ENCODE measurements at places on chromosomes 3 and 15.

DNA sequence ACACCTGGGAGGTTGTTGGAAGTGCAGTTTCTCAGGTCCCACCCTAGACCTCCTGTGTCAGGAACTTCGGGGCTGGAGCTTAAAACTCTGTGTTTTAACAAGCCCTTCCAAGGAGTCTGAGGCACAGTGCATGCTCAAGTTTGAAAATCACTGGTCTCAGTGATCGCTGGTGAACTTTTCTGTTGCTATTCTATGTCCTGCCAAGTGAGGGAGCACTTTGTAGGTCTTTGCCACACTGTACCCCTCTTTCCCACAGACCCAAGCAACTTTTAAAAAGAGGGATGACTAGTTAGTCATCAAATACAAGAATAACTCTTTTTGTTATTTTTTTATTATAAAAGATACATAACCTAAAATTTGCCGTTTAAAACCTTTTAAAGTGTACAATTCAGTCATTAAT, 133.7 kb downstream of the AGBL1 start:
- DNase-seq: no peak

DNA sequence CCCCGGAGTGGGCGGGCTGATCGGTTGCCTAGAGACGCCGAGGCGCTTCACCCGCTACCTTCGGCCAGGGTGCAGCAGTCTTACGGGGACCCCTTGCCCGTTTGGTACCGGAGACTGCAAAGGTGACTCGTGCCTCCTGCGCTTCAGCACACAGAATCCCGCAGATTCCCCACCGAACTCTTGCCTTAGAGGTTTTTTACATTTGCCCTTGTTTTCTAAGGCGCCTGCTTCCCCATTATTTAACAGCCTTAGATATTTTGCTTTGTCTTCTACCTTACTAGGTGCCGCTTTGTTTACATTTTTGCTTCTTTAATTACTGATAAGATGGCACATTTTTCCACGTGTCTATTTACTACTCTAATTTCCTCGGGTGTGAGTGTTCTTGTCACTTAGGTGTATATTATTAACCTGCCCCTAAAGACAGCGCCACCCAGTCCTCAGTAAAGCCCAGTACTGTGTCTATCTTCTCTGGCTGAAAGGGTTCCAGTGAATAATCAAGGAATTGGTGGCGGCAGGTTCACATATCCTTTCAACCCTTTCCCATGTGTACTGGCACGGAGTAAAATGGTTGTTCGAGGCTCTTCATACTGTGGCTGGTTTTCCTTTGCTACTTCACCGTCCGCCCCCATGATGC, 573 bp upstream of the CEP152 start:
- DNase-seq: no peak

DNA sequence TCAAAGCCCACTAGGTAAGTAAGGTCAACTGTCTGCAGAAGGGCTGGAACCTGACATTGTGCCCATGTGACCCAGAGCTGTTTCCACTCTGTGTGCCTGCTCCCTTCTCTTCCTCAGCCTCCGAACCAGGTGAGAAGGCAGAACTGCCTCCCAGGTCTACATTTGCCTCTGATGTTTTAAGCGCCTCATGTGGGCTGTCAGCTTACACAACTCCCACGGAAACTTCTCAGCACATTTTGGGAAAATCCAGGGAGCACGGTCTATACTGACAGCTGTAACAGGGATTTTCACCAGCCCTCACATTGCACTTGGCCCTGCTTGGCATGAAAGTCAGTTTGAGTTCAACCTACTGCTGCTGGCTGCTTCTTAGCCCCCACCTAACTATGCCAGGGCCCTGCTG, 46.9 kb upstream of the SLC24A5 start:
- DNase-seq: no peak

DNA sequence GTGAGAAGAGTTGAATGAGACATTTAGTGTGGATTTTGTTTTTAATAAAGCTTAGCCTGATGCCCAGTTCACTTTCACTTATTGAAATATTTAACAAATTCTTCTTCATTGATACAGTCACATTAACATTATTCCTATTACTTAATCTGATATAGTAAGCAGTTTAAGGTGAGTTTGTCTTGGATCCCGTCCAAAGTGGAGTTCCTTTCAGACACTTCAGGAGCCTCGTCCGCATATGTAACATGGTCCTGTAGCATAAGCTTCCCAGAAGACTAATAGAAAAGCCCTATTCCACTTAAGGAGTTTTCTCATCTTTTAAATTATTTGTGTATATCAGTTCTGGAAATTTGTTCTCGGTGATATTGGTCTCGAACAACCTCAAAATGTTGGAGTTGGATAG, 39.7 kb upstream of the MLF1 start:
- no peak for DNase-seq

- no peak for DNase-seq
These were observed 24.9 kb downstream of the DUOX2 start for GRCh38 chr15:45088801-45089711.

DNA sequence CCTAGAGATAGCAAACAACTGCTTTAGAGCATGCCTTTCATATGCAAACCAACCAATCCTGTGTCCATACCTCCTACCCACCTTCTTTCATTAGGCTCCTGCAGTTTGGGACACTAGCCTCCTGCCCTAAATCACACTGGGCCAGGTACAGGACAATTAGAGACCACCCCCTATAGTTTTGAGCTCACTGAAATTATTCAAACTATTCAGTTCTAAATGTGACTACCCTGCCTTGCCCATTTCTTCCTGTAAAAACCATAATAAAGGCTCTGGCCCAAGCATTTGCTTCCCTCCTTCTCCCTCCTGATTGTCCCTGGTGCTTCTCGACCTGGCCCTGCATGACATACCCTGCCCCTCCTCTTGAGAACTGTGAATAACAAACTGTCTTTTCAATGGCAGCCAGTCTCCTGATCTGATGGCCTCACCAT, 31.4 kb upstream of the LRIG1 start:
- no peak for DNase-seq

- no peak for DNase-seq
These were observed 188.2 kb downstream of the ZBTB20 start for GRCh38 chr3:114958930-114959329.

DNA sequence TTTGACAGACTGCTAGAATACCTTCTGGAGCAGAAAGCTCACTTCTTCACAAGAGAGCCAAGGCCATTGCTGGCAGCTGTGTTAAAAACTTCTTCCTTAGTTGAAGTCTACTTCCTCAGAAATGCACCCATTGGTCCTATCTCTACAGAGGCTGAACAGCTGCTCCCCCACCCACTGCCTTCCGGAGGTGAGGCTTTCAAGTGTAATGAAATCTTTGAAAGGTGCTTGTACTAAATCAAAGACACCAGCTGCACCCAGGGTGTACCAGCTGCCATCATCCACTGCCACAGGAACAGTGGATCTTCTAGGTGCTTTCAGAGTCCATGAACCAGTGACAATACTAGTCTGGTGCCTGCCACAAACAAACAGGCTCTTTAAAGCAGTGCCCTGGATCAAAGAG, 26.4 kb upstream of the HERC1 start:
- DNase-seq: no peak

DNA sequence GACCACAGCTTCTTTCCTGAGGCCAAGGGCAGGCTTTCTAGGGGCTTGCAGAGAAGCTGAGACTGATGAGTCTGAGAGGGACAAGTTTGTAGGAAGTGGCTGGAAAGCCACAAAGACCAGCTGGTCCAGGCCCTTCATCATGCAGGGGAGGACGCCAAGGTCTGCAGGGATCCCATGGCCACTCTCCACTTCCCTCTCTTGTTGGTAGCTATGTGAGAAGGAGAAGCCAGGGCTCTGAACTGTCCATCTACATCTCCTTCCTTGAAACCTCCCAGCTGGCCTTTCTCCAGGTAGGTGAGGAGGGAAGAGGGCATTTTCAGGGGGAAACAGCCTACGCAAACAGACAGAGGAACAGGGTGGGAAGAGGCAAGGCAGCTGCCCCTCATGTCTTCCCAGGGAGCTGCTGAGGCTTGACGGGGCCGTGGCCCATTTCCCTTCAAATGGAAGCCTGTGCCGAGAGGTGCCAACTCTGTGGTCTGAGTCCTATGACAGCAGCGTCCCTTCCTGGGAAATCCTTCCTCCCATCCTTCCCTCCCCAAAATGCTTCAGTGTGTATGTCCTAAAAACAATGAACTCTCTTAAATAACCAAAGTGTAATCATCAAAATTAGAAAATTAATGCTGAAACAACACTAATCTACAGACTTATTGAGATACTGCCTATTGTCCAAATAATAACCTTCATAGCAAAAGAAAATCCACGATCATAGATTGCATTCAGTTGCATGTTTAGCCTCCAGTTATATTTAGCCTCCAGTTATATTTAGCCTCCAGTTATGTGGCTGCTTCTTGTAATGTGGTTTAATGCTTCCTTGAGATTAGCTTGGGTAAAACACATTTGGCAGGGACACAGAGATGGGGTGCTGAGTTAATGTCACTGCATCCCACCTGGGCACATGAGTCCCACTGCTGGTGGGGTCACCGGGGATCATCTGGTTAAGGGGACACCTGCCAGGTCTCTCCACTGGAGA, 36.0 kb downstream of the GNB5 start:
- DNase-seq: no peak

DNA sequence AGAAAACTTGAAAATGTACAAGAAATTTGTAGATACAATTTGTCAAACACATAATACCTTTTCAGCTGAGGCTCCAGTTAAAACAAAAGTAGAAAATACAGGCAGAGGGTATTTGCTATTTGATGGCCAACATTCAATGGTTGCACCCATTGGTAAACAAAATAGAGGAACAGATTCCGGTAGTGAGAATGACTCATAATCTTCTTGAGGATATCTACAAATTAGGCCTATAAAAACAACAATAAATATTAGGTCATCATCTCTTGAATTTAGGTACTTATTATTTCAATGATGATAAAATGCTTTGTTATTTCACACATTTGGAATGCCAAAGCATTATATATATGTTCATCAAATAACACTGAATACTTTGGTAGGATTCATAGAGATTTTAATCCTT, 53.4 kb downstream of the DENND4A start:
- peak; percentile 56 for DNase-seq

DNA sequence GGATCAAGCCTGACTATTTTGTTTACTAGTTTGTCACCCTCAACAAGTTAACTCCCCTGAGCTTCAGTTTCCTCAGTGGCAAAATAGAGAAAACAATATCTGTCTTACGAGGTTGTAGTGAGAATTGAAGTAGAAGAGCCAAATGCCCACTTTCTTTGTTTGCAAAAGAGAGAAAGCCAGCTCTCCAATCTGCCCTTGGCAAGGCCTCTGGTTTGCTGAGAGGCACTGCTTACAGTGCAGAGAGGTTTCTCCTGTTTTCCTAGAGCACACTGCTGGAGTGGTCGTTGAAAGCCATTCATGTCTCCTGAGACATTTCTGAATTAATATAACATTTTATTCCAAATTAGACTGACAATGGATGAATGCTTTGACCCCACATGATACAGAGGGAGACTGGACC, 260.5 kb upstream of the IGF1R start:
- DNase-seq: no peak

DNA sequence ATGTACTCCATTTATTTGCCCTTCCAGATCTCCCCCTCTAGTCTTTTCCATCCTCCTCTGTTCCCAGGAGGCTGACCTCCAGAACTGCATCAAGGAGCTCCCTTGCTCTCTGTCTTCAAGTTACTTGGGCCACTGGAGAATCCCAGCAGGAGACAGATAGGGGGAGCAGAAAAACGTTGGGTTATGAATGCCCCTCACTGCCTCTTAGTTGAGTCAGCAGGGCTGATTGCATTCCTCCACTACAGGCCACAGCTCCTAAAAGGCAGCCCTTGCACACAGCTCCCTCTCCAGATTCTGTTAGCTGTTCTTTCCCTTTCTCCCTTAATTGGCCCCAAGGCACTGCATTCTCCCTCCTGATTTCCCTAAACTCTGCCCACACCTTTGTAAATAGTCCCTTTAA, 12.4 kb upstream of the CEP152 start:
- DNase-seq: no peak

DNA sequence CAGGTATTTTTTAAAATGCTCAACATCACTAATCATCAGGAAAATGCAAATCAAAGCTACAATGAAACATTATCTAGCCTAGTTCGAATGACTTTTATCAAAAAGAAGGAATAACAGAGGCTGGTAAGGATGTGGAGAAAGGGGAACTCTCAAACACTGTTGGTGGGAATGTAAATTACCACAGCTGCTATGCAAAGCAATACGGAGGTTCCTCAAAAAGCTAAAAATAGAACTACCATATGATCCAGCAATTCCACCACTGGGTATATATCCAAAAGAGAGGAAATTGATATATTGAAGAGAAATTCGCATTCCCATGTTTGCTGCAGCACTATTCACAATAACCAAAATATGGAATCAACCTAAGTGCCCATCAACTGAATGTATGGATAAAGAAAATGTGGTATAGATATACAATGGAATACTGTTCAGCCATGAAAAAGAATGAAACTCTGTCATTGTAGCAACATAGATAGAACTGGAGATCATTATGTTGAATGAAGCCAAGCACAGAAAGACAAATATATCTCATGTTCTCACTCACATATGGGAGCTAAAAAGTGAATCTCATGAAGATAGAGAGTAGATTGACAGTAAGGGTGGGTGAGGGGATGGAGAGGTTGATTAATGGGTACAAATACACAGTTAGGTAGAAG, 19.7 kb upstream of the CLN6 start:
- DNase-seq: no peak

DNA sequence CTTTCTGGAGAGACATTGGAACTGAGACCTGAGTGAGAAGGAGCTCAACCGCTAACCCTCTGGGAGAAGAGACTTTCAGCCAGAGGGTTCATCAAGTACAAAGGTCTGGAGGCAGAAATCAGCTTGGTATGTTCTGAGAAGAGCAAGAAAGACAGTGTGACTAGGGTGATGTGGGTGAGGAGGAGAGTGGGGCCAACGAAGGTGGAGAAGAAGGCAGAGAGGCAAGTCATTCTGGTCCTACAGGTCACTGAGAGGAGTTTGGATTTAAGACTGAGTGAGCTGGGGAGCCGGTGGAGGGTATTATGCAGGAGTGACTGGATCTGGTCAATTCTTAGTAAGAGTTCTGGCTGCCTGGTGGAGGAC, 12.2 kb downstream of the XIRP1 start:
- DNase-seq: no peak

- DNase-seq: no peak
These were observed 92.1 kb upstream of the PLAAT1 start for GRCh38 chr3:193148688-193149473.

GRCh38 chr3:44862226-44862637, 520 bp downstream of the TMEM42 start:
- DNase-seq: peak; percentile 51

- DNase-seq: no peak
These were observed 90.4 kb downstream of the TBC1D2B start for GRCh38 chr15:77986891-77987764.

DNA sequence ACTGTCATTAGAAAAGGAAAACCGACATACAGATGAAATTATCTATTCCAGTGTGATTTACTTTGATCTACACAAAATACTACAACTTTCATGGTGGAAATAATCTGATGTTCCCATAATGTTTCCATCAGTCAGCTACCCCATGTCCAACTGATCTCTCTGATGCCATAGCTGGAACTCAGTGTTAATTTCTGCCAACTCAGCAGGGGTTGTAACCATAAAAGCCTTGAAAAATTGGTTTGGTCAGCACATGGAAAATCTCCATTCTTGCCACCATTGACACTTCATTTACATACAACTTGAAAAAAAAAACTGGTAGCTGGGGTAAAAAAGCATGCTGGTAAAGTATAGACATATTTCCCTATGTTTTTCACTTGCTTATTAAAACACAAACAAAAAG, 1463.7 kb downstream of the OTOL1 start:
- no peak for DNase-seq
